CD4-positive, alpha-beta T cell treated with Interleukin-21 for 1 hour (primary cell): ENCODE measurements at places on chromosomes 6 and 20.

DNA sequence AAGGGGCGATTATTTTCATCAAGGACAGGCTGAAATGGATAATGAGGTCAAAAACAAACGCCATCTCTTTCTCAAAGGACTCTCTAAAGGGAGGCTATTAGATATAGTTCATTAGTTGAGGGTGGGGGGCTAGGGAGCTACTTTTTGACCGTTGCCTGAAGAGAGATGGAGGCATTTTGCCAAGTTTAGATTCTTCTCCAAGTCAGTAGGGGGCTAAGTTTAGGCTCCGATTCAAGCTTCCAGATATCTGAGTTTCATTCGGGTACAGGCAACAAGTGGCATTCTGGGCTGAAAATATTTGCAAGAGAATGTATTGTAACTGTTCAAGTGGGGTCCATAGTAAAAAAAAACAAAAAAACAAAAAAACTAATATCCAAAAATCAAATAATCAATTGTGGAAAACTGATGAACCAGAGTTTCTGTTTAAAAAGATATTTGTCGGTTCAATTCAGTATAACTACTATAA lies 43.4 kb upstream of the PIM1 start:
- no peak for DNase-seq

DNA sequence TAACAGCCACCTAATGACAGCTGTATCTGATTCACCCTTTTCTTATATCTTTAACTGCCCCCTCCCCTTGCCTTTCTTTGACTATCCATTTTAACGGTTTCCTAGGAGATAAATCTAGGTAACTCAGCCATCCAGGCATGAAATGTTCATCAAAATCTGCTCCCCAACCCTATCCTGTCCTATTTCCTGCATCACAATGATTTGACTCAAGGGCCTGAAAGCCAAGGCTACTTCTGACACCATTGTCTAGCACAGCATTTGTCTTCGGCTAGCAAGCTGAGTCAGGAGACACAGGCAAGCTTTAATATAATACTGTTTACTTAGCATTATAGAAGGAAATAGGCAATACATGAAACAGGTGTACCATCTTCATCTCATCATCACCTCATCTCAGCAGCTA lies 31.6 kb upstream of the MANEA start:
- no peak for DNase-seq

- DNase-seq = no peak
Observed at GRCh38 chr6:46113370-46113769, 16.4 kb upstream of the ENPP4 start.

DNA sequence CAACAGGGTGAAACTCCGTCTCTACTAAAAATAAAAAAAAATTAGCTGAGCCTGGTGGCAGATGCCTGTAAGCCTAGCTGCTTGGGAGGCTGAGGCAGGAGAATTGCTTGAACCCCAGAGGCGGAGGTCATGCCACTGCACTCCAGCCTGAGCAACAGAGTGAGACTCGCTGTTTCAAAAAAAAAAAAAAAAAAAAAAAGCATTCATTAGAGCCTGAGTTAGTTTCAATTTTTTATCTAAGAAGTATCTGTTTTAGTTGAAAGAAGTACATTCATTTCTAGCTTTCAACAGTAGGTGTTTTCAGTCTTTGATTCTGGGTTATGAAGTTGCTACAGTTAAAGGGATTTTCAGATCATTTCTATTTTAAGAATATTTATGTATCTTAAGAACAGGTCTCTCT lies 42.2 kb downstream of the ZNF292 start:
- DNase-seq = no peak

GRCh38 chr6:168999392-168999791 lies 254.3 kb downstream of the THBS2 start:
- no peak for DNase-seq

- no peak for DNase-seq
Observed at GRCh38 chr20:50649590-50649989, 41.8 kb downstream of the RIPOR3 start.

- no peak for DNase-seq
Observed at GRCh38 chr6:125246566-125246965, 55.2 kb downstream of the HDDC2 start.

DNA sequence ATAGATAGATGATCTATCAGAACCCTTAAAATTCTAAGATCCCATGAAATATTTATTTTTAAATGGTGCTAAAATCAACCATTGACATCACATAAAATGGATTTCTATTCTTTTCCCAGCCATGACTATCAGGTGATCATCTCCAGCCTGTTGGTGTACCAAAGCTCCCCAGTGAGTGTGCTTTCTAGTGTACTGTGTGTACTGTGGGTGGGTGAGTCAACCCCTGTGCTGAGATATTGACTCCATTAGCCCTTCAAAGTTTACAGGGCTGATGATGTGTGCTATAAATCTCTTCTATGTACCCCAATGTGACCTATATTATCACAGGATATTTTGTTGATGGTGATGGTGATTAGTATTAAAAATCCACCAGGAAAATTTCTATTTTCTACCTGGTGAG lies 344.6 kb downstream of the MMUT start:
- DNase-seq = no peak

GRCh38 chr20:43957392-43957791 lies 42.7 kb downstream of the TOX2 start:
- no peak for DNase-seq

- no peak for DNase-seq
Observed at GRCh38 chr6:123380257-123380656, 256.5 kb downstream of the TRDN start.

DNA sequence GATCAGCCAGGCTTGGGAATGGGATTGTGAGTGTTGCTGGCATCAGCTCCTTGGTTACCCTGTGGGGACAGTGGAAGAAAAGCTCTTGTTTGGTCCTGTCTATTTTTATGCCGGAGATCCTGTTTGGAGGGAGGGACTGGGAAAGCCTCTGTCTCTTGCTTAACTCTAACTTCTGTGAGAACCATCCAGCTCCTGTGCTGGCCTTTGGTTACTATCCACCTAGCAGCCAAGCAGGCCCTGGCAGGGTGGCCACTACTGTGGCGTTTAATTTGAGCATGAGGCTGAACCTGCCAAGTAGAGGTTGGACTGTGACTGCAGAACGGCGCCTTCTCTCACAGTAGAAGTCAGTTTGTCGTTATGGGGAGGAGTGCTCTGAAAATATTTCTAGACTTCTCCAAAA lies 193.3 kb downstream of the UTRN start:
- no peak for DNase-seq

GRCh38 chr6:159819098-159819497 lies 19.0 kb downstream of the PNLDC1 start:
- DNase-seq = no peak

DNA sequence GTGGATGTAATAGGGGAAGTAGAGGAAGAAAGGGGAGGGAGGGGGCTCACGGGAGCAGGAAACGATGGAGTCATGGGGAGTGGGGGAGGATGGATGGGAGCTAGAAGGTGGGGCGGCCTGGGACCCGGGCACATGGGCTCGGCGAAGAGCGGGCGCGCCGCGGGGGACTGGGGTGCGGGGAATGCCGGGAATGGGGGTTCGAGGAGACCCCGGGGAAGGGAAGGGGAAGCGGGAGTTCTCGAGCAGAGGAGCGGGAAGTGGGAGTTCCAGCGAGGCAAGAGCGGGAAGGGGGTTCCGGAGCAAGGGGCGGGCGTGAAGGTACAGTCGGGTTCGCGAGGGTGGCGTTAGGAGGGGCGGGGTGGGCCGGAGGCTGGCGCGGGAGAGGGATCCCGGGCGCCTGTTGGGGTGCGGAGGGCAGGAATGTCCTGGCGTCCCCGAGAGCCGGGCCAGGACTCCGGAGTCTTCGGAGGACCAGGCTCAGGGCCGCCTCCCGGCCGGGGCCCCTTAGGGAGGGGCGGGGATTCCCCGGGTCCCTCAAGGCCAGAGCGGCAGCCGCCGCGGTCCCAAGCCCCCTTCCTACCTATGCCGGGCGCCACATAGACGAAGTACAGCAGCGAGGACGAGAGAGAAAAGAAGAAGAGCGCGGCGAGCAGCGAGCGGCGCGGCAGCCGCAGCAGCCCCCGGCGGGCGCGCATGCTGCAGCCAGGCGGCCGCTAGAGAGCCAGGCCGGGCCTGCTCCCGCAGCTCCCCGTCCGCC lies 504 bp downstream of the B4GALT5 start:
- no peak for DNase-seq

GRCh38 chr20:11271920-11272594 lies 598.3 kb upstream of the JAG1 start:
- DNase-seq = no peak

GRCh38 chr6:155188707-155189496 lies 74.9 kb upstream of the CLDN20 start:
- DNase-seq = peak; percentile 15

DNA sequence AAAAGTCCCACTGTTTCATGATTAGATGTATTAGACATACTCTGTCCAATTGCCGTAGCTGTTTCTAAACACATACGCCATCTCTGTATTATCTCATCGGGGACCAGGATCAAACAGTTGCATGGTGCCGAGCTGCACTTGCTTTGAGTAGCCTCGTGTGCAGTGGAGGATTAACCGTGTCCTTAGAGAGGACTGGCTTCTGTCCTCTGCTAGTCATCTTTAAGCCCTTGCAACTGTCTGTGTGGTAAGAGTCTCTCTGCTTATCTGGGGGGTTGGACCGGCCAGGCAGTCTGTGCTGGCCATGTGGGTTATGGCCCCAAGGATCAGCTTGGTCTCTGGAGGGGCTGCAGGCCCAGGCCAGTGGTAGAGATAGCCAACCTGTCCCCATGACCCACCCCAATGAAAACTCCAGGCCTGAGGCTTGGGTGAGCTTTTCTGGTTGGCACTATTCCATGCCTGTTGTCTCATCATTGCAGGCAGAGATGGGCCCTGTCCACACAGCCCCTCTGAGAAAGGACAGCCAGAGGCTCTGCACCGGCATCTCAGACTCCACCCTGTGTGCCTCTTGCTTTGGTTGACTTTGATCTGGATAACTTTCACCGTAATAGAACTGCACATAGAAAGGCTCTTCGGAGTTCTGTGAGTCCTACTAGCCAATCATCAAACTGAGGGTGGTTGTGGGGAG lies 137.3 kb upstream of the SNX9 start:
- DNase-seq = no peak

GRCh38 chr20:9490161-9490560 lies 24.2 kb upstream of the LAMP5 start:
- no peak for DNase-seq

DNA sequence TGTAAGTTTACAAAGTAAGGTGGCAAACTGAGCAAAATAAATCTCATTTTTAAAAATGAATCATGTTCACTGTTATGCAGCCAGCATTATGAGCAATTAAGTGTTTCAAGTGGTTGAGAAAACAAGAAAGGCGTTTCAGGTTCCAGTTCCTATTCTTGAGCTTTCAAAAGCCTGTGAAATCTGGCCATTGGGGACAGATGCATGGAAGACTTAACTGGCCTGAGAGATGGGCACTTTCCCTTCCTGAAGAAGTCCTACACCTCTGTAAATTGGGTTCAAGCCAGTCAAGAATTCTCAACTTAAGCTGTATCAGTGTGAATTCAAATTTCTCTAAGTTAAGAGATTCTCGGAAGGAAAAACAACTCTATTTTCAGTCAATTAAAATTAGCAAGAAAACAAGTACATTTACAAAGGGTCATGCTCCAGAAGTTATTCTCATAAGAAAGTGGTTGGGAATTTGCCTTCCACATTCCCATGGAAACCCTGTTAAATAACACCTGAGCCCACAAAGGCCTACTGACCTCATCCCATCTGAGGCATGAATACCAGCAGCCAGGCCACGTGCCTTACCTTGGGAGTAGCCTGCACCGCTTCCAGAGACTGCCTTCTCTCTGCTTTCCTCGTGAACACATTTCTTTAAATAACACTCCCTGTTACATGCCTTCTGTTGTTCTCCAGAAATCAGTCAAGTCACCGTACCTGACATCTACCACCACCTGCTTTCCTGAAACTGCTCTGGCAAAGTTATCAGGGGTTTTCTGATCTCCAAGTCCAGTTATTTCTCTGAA lies 19.4 kb downstream of the MAP3K5 start:
- no peak for DNase-seq

DNA sequence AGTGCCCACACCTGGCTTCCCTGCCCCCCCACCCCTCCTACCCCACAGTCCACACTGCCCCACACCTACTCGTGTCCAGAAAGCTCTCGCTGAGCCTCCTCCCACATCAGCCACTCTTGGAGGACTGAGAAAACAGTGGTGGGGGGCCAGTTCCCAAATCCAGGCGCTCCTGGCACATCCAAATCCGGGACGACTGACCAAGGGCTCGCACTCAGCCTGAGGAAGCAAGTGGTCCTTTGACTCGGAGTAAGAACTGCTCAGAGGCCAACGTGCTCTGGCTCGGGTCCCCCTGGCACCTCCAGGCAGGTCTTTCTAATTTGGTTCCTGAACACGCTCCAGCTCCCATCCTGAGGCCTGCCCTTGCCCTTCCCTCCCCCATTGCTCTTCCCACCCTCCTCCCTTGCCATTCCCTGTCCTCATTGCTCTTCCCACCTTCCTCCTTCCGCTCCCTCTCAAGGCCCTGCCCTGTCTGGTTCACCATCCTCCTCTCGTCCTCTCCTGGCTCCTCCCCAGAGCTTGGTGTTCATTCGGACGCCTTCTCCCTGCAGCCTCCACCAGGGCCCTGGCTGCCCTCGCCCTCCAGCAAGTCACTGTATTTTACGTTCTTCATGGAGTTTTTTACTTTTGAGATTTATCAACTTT lies 83.6 kb downstream of the THBS2 start:
- DNase-seq = no peak

GRCh38 chr6:34597605-34598353 lies 41.6 kb upstream of the SPDEF start:
- DNase-seq = no peak

DNA sequence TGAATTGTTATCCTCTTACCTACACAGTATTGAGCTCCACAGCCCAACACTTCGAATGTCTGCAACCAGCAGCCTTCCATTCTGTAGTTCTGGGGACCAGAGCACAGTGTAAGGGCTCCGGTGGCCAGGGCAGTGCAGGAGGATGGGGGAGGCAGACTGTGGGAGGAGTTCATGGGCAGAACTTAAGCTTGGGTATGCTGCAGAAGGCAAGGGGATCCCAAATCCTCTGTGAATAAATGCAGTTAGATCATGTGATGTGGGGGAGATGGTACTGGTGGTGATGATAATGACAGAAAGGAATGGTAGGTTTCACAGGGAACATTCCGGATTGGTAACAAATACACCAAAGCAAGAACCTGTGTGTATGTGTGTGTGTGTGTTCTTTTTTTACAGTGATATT lies 26.5 kb upstream of the CNKSR3 start:
- DNase-seq = no peak

GRCh38 chr20:32053648-32054047 lies 1.6 kb downstream of the HCK start:
- DNase-seq = no peak

DNA sequence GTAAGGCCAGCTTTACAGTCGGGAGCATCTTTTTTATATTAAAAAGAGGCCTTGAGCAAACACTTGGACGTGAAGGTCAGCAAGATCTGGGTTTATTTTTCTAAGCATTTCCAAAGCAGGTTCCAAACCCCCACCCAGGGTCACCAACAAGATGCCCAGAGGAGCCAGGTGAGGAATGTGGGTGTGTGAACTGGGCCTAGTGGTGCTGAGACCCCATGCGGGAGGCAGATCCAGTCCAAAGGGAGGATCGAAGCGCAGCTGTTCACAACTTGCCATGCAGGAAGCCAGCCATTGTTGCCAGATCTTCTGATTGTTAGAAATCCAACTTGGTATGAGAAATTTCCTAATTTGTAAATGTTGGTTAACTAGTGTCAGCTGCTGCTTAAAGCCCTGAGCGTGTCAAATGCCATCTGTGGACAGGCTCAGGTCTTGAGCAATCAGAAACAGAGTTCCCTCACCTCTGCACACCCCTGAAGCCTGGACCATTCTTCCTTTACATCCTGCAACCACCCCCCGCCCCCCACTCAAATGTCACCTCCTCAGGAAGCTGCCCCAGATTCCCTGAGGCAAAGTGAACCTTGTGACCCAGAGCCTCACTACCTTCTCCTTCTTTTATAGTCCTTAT lies 46.5 kb downstream of the NFATC2 start:
- no peak for DNase-seq
